ENCODE measurements at places on chromosomes 2 and 18. TPM values are rescaled to one million over a fixed set of nuclear protein-coding genes. Genes with fewer than 3 reads are reported as not detected.

Gene ACKR3
- polyA plus RNA-seq: 0.74 TPM

Gene GRB14
- polyA plus RNA-seq: 8.5 TPM

Gene MERTK
- 0.53 TPM for polyA plus RNA-seq

Gene FAM228A
- 2.6 TPM for polyA plus RNA-seq

Gene ARHGEF4
- 45.9 TPM for polyA plus RNA-seq

Gene MYL1
- not detected for polyA plus RNA-seq

Gene SDC1
- polyA plus RNA-seq: 14.9 TPM

Gene SIX3
- polyA plus RNA-seq: 8.7 TPM

Gene LRRTM1
- polyA plus RNA-seq: 0.86 TPM

Gene CFAP221
- polyA plus RNA-seq: 8.4 TPM

Gene TXNDC2
- 0.41 TPM for polyA plus RNA-seq

Gene ITGAV
- polyA plus RNA-seq: 6.6 TPM

Gene HNRNPLL
- 53.4 TPM for polyA plus RNA-seq

Gene TMEM200C
- 8.2 TPM for polyA plus RNA-seq

Gene CHRND
- not detected for polyA plus RNA-seq

Gene KRTCAP3
- 4.0 TPM for polyA plus RNA-seq

Gene EPHA4
- 71.1 TPM for polyA plus RNA-seq

Gene ADCY3
- 33.2 TPM for polyA plus RNA-seq

Gene ERFE
- polyA plus RNA-seq: not detected

Gene PLB1
- 3.4 TPM for polyA plus RNA-seq

Gene SERPINB11
- not detected for polyA plus RNA-seq

Gene BOLL
- polyA plus RNA-seq: not detected

Gene DYNAP
- not detected for polyA plus RNA-seq

Gene CKAP2L
- 1.5 TPM for polyA plus RNA-seq

Gene SCN9A
- 10.4 TPM for polyA plus RNA-seq

Gene FAM237A
- polyA plus RNA-seq: not detected

Gene GNAL
- 17.3 TPM for polyA plus RNA-seq

Gene SCN7A
- 0.09 TPM for polyA plus RNA-seq

Gene KIAA1328
- 8.5 TPM for polyA plus RNA-seq

Gene MFF
- polyA plus RNA-seq: 175 TPM

Data from neural cell (in vitro differentiated cells).